ENCODE measurements at places on chromosomes 3 and 15.

- DNase-seq: peak; percentile 41
Observed at GRCh38 chr3:177934001-177934891, 602.0 kb upstream of the KCNMB2 start.

GRCh38 chr3:30421266-30421665 is 185.1 kb upstream of the TGFBR2 start:
- DNase-seq: no peak

GRCh38 chr3:11914651-11915050 is 68.0 kb upstream of the TAMM41 start:
- DNase-seq: no peak

GRCh38 chr15:37101980-37102304 is 1.6 kb upstream of the MEIS2 start:
- no peak for DNase-seq

GRCh38 chr3:101900736-101901135 is 51.4 kb downstream of the NFKBIZ start:
- no peak for DNase-seq
